ENCODE measurements at places on chromosomes 1 and 21. TPM values are rescaled to one million over a fixed set of nuclear protein-coding genes. Genes with fewer than 3 reads are reported as not detected.
A peak's percentile ranks its signal among the peaks of the same experiment; 100 is the strongest.

The CELA3B gene
- not detected for polyA plus RNA-seq

The SLC30A2 gene
- 0.97 TPM for polyA plus RNA-seq

The AGTRAP gene
- polyA plus RNA-seq = 22.2 TPM

The CSDE1 gene
- 432 TPM for polyA plus RNA-seq

The RNU1-2 gene
- polyA plus RNA-seq = not detected

The SPRR1A gene
- not detected for polyA plus RNA-seq

The MXRA8 gene
- 73.1 TPM for polyA plus RNA-seq

The THEM5 gene
- polyA plus RNA-seq = 0.37 TPM

The RIPPLY3 gene
- polyA plus RNA-seq = 0.17 TPM

The BTBD19 gene
- polyA plus RNA-seq = 7.9 TPM

The RNU1-1 gene
- not detected for polyA plus RNA-seq

The LRRC71 gene
- polyA plus RNA-seq = 0.83 TPM

The LEFTY1 gene
- 0.52 TPM for polyA plus RNA-seq

The SNX7 gene
- polyA plus RNA-seq = 21.9 TPM

The OR2AK2 gene
- not detected for polyA plus RNA-seq

The OR2T29 gene
- polyA plus RNA-seq = not detected

The SEC16B gene
- 7.0 TPM for polyA plus RNA-seq

The REN gene
- polyA plus RNA-seq = not detected

DNA sequence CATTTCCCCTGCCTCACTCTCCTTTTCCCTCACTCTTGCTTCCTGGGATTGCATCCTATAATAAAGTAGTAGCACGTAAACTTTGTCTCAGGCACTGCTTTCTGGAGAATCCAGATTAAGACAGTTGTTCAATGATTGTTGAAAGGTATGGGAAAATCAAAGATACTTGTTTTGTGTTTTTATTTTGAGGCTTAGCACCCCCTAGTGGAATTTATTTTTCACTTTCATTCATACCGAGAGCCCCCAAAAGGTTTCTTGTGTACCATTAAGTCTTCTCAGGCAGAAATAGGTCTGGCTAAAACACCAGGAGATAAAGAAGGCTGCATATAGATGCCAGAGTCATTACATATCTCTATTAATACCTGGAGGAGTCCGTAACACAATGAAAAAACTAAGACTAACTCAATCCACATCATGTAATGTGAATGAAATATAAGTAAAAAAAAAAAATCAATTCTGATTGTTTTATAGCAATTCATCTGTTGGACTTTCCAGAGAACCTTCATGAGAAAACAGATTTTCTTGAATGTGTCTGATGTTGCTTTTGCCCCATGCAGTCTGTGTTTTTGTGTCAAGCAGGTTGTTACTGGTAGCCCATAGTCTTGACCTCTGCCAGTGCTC is 103.5 kb downstream of the RPE65 start:
- peak; percentile 18 for DNase-seq

- no peak for DNase-seq
Observed at GRCh38 chr1:40919475-40920011, 57.4 kb upstream of the CITED4 start.

GRCh38 chr1:118084400-118084799 is 100.6 kb downstream of the SPAG17 start:
- DNase-seq = no peak

DNA sequence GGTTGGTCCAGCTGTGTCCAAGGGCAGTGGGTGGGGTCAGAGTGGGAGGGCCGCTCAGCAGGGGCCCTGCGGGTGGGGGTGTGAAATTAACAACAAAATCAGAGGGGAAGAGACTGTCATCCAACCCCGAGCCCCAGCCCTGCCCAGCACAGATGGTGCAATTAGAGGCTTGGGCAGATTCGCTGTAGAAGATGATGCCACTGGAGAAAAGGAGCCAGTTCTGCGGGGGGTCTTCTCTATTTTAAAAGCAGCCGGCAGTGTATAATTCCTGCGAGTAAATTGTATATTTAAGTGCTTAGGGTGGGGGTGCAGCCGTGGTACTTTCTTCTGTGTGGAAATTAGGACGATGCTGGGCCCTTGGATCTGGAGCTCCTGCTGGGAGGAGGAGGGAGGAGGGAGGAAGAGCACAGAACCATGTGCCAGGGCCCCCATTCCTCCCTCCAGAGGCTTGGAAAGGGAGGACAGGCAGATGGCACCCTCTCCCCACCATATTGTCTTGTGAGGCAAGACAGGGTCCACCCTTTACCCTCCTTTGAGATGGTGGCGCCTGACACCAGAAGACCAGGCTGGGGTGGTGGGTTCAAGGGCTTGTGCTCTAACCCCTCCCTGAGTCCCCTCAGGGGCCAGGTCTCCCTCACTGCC is 89.2 kb downstream of the ACTL8 start:
- DNase-seq = no peak

DNA sequence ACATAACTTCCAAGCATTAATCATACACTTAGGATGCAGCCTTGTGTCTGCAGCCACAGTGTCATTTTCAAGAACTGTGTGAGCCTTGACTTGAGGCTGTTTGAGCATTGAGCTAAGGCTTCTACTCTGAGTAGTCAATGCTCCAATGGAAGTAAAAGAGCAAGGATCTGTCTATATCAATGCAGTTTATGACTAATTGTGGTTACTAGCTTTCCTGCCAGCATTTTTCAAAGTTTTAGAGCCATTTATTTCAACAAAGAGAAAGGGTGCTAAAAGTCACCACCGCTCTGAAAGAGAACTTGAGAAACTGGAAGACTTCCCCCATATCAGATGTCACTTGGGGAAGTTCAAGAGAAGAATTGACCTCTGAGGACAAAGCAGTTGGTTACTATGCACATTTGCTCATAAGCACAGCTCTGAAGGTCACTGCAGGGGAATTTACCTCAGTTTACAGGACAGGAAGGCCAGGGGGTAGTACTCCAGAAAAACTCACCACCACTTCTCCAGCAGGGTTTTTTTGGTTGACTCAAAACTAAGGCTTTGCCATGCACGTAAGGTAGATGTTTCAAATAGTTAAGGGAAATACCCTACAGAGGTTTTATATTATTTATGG is 24.5 kb upstream of the RGS1 start:
- no peak for DNase-seq

- DNase-seq = no peak
Observed at GRCh38 chr1:53442299-53442698, 16.9 kb upstream of the DMRTB1 start.

DNA sequence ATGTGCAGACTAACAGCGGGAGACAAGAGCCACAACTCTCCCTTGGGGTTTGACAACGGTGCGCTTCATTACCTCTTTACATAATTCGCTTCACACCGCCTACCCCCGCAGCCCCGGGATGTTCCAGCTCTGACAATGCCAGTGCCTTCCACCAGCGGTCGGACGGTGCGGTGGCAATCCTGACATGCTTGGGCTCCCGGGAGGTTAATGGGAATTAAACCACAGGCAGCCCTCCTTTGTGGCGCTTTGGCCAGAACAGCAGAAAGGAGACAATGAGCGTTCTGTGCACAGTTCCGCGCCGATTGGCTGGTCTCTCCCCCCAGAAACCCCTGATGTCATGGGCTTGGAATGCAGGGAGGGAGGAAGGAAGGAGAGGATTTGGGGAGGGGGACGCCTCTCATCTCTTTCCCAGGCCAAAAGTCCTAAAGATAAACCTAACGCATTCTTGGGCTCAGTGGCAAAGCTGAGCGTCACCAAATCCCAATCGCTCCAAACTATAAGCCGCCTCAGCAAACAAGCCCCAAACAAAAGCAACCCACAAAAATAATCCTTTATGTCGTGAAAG is 1.3 kb downstream of the CNN3 start:
- DNase-seq = peak; percentile 91

- DNase-seq = no peak
Observed at GRCh38 chr21:46351476-46352163, 27.7 kb downstream of the PCNT start.

DNA sequence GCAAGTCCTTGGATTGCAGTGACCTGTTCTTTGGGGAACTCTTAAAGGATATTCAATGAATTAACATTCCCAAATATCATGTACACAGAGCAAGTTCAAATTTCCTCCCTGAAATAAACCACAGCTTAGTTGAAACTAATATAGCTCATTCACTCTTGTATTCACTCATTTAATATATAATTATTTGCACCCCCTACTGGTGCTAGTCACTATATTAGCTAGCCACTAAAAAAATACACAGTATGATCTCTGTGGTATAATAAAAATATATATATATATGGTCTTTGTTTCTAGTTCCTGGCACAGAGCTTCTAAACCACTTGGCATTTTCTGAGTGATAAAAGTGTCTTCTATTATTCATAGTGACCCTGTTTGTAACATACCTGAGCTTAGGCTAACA is 177.3 kb upstream of the LYPLAL1 start:
- no peak for DNase-seq

- peak; percentile 36 for DNase-seq
Observed at GRCh38 chr1:209728466-209728865, 23.8 kb downstream of the HSD11B1 start.

DNA sequence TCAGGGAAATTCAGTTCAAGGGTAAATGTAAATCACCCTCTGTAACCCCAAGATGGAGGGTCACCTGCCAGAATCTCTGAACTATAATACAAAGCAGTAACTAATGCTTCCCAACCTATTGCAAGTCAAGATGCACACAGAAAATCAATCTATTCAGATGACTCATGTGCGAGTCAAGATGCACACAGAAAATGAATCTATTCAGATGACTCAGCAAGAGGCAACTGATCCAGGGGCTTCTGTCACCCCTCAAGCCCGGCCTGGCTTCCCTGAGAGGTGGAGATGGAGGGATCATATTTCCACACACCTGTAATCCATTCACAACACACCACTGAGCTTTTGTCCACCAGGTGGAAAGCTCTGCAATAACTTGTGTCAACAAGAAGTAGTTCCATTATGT is 17.4 kb upstream of the HIVEP3 start:
- no peak for DNase-seq

DNA sequence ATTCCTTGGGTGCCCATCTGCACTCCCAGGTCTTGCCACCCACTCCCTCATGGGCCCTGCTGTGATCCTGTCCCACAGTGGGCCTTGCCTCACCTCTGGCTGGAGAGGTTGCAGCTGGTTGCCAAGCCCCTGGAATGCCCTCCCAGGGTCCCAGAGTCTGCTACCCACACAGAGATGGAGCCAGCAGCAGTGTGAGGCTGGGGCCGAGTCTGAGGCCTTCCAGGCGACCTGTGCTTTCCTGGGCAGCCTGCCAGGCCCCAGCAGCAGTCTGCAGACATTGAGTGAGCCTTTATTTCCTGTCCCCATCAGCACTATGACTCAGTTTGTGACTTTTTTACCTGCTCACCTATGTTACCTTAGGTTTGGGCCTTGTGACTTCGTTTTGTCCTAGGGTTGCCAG is 25.0 kb upstream of the TSPAN2 start:
- no peak for DNase-seq

DNA sequence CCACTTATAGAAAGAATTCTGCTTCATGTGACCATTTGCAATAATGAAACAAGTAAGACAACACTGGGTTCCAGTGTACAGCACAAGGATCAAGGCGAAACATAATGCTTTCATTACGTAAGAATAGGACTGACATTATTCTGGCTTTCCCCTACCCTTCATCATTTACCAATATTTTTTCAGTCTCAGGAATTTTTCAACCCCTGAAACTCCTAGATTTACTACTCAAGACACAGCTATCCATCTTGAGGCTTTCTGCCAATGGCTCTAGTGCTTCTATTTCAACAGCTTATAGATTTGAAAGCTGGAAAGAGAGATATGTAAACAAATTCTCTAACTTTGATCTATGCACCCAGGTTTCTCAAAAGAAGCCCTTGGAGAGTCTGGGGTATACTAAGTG is 48.4 kb downstream of the WLS start:
- DNase-seq = no peak

DNA sequence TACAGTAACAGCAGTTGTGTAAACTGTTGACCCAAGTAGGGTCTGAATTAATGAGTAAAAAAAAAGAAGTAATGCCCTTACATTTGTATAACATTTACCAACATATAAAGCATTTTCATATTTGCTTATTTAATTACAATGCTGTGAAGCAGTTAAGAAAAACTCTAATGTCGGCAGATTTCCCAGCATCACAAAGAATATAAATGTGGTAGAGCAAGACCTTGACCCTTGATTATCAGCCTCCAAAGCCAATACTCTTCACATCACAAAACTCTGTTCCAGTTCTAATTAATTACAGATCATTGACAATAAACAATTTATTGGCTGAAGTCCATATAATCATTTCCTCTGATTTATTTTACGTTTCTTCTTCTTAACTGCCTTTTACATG is 130.2 kb downstream of the DUSP10 start:
- DNase-seq = no peak

DNA sequence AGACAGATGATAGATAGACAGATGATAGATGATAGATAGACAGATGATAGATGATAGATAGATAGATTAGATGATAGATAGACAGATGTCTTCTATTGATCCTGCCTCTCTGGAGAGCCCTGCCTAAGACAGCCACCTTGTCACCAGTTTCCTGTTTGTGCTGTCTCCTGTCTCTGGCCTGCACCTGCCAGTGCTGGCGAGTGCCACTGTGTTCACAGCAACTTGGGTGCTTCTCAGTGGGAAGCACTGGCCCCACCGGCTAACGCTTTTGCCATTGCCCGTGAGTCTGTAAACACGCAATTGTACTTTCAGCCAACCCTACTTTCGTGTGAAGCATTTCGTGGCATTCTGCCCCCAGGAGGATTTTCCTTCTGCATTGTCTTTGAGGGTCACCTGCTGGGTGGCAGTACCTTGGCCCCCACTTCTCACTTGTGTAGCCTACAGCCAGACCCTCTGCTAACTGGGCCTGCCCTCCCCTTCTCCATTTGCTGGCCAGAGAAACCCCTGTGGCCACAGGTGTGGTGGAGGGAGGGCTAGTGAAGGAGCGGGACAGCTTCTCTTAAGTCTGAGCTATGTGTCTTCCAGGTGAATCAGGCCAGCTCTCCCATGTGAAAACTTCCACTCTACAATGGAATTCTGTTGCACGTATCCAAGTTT is 23.4 kb upstream of the PDE9A start:
- DNase-seq = no peak

GRCh38 chr1:42179275-42179674 is 14.7 kb upstream of the GUCA2A start:
- DNase-seq = no peak

- DNase-seq = no peak
Observed at GRCh38 chr21:46157396-46157986, 2.1 kb upstream of the FTCD start.

- no peak for DNase-seq
Observed at GRCh38 chr1:202237052-202237451, 43.5 kb downstream of the LGR6 start.

DNA sequence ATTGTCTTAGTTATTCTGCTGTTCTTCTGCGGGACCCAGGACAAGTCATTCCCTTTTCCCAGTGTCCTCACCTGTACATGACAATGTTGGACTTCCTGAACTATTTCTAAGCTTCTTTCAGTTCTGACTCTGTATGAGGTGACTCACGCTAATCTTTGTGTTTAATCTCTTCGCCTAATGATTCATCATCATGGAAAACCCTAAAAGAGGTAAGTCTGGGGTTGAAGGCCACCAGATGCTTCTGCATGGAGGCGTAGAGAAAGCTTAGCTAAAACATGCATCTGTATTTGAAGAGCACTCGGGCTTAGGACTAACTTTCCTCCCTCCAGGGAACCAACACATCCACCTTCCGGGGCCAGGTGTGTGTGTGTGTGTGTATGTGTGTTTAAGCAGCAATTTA is 7.4 kb downstream of the SPRR5 start:
- DNase-seq = no peak

GRCh38 chr1:231612393-231613089 is 14.0 kb upstream of the DISC1 start:
- DNase-seq = no peak

- DNase-seq = no peak
Observed at GRCh38 chr21:18810136-18810535, 406.6 kb upstream of the TMPRSS15 start.

- no peak for DNase-seq
Observed at GRCh38 chr1:113055570-113055969, 17.4 kb upstream of the LRIG2 start.

All from hindlimb muscle (tissue), 1 donor.